CD14-positive monocyte (primary cell): ENCODE measurements at places on chromosomes 12 and 14. TPM values are rescaled to one million over a fixed set of nuclear protein-coding genes. Genes with fewer than 3 reads are reported as not detected.

DNA sequence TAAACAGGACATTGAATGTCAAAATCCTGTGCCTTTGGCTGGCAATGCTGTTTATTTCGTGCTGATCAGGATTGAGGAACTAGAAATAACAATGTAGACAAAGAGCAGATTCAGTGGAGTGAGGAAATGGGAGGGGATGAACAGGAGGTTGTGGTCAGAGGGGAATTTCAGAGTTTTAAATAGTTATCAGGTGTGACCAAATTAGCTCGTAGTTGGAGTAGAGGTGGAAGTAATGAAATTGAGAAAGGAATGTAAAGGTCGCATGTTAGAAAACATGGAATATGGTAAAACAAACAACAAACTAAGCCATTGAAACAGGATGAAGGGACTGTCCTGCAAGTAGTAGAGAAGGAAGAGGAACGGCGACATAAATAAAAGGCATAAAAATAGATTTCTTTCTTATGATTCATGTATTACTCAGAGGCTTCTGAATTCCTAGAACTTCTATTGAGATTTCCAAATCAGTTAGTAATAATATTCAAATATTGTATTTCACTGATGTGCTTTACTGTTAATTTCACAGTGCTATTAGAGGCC lies 9.5 kb upstream of the SAV1 start:
- peaks cover 20% of the 10 kb centered on the region for H3K4me1 ChIP-seq
- no peak overlapping the region for H3K27ac ChIP-seq
- H3K27me3 ChIP-seq: no peaks in the 10 kb centered on the region

GRCh38 chr14:93084866-93085857 lies 30.6 kb downstream of the ITPK1 start:
- H3K4me3 ChIP-seq: no peak overlapping the region
- no peaks in the 10 kb centered on the region for H3K36me3 ChIP-seq
- H3K27ac ChIP-seq: no peak overlapping the region
- peaks cover 48% of the 10 kb centered on the region for H3K4me1 ChIP-seq

- no peak for DNase-seq
- H3K4me3 ChIP-seq: no peak overlapping the region
- H3K27ac ChIP-seq: no peak overlapping the region
- H3K4me1 ChIP-seq: no peaks in the 10 kb centered on the region
These were observed 361.2 kb upstream of the PDE3A start for GRCh38 chr12:20006871-20007730.

Gene NRIP2
- polyA plus RNA-seq: 0.24 TPM

Gene RPL10L
- not detected for polyA plus RNA-seq

GRCh38 chr12:51051787-51052186 lies 3.7 kb downstream of the LETMD1 start:
- H3K4me1 ChIP-seq: peaks cover 24% of the 10 kb centered on the region
- no peak overlapping the region for H3K4me3 ChIP-seq
- H3K27me3 ChIP-seq: no peaks in the 10 kb centered on the region
- no peak overlapping the region for H3K27ac ChIP-seq

Gene ESPL1
- 0.52 and 0.79 TPM in 2 replicates for polyA plus RNA-seq

DNA sequence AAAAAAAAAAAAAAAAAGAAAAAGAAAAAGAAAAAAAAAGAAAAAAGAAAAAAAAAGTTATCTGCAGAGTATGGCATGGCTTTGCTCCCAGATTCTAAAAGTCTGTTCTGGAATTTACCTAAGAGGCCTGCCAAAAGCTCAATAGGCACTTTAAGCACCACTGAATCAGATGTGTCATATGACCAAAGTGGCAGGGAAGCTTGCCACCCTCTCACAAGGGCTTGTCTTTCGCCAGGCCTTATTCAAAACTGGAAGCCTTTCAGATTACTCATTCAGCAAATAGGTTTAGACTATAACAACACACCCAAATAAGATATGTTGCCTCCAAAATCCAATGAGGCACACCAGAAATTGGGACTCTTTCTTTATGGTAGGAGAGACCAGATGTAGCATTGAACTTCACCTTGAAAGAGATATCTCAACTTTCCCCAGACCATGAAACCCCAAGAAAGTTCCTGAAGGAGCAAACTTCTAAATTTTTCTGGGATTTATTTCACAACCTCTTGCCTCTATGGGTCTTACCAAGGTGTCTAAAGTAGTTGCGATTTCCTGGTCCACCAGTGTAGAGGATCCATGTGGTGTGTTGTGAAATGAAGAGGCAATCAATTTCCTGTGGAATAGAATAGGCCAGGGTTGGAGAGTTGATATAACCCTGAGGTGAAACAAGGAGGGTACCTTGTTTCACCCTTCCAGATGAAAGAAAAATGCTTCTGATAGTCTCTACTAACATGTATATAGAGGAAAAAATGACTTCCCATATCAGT lies 218.8 kb downstream of the DAD1 start:
- no peaks in the 10 kb centered on the region for H3K36me3 ChIP-seq
- H3K27me3 ChIP-seq: no peaks in the 10 kb centered on the region
- no peak overlapping the region for H3K27ac ChIP-seq
- no peaks in the 10 kb centered on the region for H3K4me1 ChIP-seq
- no peak overlapping the region for H3K4me3 ChIP-seq

- H3K36me3 ChIP-seq: no peaks in the 10 kb centered on the region
- no peak overlapping the region for H3K4me3 ChIP-seq
- no peaks in the 10 kb centered on the region for H3K4me1 ChIP-seq
- no peak overlapping the region for H3K27ac ChIP-seq
- no peak for DNase-seq
- H3K27me3 ChIP-seq: no peaks in the 10 kb centered on the region
These were observed 702.3 kb downstream of the TMEM121 start for GRCh38 chr14:106228541-106229158.

- no peak for DNase-seq
- no peaks in the 10 kb centered on the region for H3K4me1 ChIP-seq
- H3K27ac ChIP-seq: no peak overlapping the region
- no peak overlapping the region for H3K4me3 ChIP-seq
These were observed 25.0 kb downstream of the KIF21A start for GRCh38 chr12:39417916-39418315.

DNA sequence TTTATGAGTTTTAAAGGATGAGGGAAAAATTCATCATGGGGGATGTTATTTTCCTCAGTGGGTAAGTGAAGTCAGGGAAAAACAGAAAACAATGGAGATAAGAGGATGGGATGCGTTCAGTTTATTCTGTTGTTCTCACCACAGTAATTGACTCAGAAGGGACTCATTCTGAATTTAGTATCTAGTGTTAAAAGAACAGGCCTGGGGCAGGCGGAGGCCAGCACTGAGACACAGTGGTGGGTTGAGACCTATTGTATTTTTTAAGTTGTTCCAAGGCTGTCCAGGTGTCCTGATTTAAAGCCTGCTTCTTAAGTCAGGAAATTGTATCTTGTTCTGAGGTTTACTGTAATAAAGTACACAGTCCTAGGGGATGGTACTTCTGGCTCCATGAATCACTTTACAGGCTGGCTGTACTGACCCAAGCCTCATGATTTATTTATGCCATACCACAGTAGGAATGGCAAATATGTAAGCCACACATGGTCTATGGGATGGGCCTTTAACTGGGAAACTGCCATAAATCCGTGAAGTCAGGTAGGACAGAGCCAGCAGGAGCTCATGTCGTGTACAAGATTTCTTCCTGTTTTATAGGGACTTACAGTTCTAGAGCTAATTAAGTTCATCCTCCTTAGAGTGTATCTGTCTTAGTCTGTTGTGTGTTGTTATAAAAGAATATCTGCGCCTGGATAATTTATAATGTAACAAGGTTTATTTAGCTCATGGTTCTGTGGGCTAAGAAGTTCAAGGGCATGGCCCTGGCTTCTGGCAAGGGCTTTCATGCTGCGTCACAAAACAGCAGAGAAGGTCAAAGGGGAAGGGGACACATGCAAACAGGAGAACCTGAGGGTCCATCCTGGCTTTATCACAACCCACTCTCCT lies 244.1 kb downstream of the FBXL14 start:
- no peaks in the 10 kb centered on the region for H3K4me1 ChIP-seq
- H3K27me3 ChIP-seq: no peaks in the 10 kb centered on the region
- H3K36me3 ChIP-seq: no peaks in the 10 kb centered on the region

Gene PLA2G1B
- not detected for polyA plus RNA-seq

GRCh38 chr12:121038861-121039668 lies at the start of gene OASL:
TSS of gene OASL (minus strand) at chr12:121039246. CDS start at chr12:121038971, 275 bp downstream.
- peak within 1 kb of the TSS; percentile 94 for H3K4me3 ChIP-seq
- H3K36me3 ChIP-seq: no peaks in the 10 kb centered on the region

DNA sequence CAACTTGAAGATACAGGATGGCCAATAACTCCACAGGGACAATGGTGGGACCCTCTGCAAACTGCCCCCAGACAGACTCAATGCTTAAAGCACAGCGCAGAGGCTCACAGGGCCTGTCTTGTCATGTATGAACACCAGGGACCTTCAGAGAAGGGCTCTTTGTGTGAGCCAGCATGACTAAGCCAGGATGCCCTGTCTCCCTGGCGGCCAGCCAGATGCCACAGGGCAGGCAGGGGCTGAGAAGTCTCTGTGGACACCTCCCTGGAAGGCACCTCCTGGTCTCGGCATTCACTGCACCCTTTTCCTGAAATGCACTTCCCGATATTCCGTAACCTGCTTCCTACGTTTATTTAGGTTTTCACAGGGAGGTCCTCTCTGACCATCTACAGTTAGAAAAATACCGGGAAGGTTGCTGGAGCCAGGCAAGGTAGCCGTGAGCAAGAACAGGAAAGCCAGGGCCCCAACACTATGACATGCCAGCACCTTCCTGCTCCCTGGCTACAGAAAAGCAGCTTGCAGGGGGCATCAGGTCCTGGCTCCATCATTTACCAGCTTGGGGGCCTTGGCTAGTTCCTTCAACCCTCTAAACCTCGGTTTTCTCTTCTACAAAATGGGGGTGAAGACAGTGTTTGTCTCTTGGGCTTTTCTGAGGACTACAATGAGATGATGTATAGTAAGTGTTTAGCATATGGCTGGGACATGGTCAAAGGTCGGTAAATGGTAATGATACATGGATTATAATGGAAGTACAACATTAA lies 65.0 kb downstream of the PITPNM2 start:
- no peak overlapping the region for H3K4me3 ChIP-seq
- no peaks in the 10 kb centered on the region for H3K36me3 ChIP-seq
- no peak overlapping the region for H3K27ac ChIP-seq
- peak; percentile 47 for DNase-seq
- peaks cover 52% of the 10 kb centered on the region for H3K4me1 ChIP-seq

Gene NRL
- polyA plus RNA-seq: 1.3 and 2.3 TPM in 2 replicates

Gene LRTM2
- polyA plus RNA-seq: not detected in 2 replicates

Gene B4GALNT1
- polyA plus RNA-seq: not detected

- H3K27me3 ChIP-seq: no peaks in the 10 kb centered on the region
- H3K4me3 ChIP-seq: no peak overlapping the region
- peaks cover 37% of the 10 kb centered on the region for H3K4me1 ChIP-seq
- H3K36me3 ChIP-seq: no peaks in the 10 kb centered on the region
- no peak for DNase-seq
These were observed 28.3 kb downstream of the MLXIP start for GRCh38 chr12:122106843-122107242.

DNA sequence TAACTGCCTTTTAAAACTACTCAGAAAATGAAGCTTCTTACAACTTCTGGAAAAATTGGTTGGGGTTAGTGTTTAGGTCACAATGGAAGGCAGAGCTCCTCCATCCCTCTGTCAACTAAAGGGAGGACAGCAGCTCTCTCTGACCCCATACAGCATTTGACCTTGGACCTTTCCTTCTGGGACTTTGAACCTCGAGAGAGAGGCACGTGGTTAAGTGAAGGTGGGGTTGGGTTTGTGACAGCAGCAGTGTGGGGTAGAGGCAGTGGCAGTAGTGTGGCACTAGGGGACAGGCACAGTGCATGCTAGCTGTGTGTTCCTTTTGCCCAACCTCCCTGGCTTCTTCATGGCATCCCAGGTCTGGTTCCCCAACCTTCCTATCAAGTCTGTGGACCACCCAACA lies 9.4 kb upstream of the C12orf75 start:
- no peak overlapping the region for H3K4me3 ChIP-seq
- no peaks in the 10 kb centered on the region for H3K27me3 ChIP-seq
- DNase-seq: no peak
- no peaks in the 10 kb centered on the region for H3K4me1 ChIP-seq

DNA sequence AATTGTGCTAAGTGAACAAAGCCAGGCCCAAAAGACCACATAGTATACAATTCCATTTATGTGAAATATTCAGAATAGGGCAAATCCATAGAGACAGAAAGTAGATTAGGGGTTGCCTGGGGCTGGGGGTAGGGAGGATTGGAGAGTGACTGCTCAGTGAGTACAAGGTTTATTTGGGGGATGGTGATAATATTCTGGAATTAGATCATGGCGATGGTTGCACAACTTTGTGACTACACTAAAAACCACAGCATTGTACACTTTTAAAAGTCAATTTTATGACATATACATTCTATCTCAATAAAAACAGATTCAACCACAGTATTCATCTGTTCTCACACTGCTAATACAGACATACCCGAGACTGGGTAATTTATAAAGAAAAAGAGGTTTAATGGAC lies 68.7 kb upstream of the MAP1LC3B2 start:
- H3K4me3 ChIP-seq: no peak overlapping the region
- no peaks in the 10 kb centered on the region for H3K36me3 ChIP-seq
- no peak overlapping the region for H3K27ac ChIP-seq
- no peak for DNase-seq
- peaks cover 8% of the 10 kb centered on the region for H3K4me1 ChIP-seq
- H3K27me3 ChIP-seq: no peaks in the 10 kb centered on the region

DNA sequence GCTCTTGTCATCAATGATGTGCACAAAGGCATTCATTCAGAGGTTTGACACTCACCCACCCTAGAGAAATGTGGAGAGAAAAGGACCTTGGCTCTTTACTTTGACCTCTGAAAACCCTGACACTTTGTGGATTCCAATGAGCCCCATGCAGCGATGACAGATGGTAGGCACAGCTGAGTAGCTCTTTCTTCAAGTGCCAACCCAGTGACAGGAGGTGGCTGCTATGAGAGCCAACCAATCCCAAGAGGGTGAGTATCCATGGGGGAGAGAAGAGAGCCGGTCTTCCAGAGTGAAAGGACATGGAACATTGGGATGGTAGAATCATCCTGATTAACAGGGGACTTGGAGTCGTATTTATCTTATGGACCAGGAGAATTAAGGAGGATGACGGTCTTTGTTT lies 17.8 kb downstream of the SLC8A3 start:
- H3K4me1 ChIP-seq: peaks cover 10% of the 10 kb centered on the region
- H3K27ac ChIP-seq: no peak overlapping the region
- no peak overlapping the region for H3K4me3 ChIP-seq
- no peaks in the 10 kb centered on the region for H3K27me3 ChIP-seq
- no peaks in the 10 kb centered on the region for H3K36me3 ChIP-seq
- DNase-seq: no peak

DNA sequence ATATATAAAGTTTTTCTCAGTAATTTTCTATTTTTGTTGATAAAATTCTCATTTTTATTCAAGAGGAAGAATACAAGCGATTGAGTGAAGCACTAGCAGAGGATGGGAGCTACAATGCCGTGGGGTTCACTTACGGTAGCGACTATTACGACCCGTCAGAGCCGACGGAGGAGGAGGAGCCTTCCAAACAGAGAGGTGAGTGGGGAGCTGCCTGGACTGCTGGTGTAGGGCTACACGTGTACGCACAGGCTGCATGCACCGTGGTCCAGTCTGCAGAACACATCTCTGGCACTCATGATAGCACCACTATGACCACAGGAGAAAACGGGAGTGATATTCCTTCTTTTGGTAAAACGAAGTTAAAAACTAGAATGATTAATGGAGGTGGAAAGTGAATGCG lies 3.9 kb downstream of the SFSWAP start:
- DNase-seq: no peak
- no peak overlapping the region for H3K4me3 ChIP-seq
- H3K27ac ChIP-seq: no peak overlapping the region
- H3K4me1 ChIP-seq: peaks cover 22% of the 10 kb centered on the region
- no peaks in the 10 kb centered on the region for H3K27me3 ChIP-seq
- H3K36me3 ChIP-seq: peaks cover 66% of the 10 kb centered on the region

Gene SOAT2
- 0.05 TPM in 1 of 2 replicates, not detected in the other for polyA plus RNA-seq

GRCh38 chr12:83575326-83575725 lies 888.6 kb downstream of the TMTC2 start:
- H3K36me3 ChIP-seq: no peaks in the 10 kb centered on the region
- no peak overlapping the region for H3K27ac ChIP-seq
- H3K27me3 ChIP-seq: no peaks in the 10 kb centered on the region
- no peaks in the 10 kb centered on the region for H3K4me1 ChIP-seq
- DNase-seq: no peak
- no peak overlapping the region for H3K4me3 ChIP-seq
